Skin of body (tissue), 3 donors: ENCODE measurements at places on chromosomes 7 and 10. TPM values are rescaled to one million over a fixed set of nuclear protein-coding genes. Genes with fewer than 3 reads are reported as not detected.
A peak's percentile ranks its signal among the peaks of the same experiment; 100 is the strongest.

The AASS gene
- 33.1 TPM for total RNA-seq

The PKD1L1 gene
- 0.30 TPM for total RNA-seq

The ADAM22 gene
- 18.6 TPM for total RNA-seq

The CLDN12 gene
- 22.7 TPM for total RNA-seq

The OR9A2 gene
- 0.20 TPM for total RNA-seq

The TMEM139 gene
- total RNA-seq = 1.1 TPM

- no peak for DNase-seq
Observed at GRCh38 chr7:1354661-1355567, 104.4 kb downstream of the MICALL2 start.

GRCh38 chr7:152872061-152872744, 112.7 kb downstream of the ACTR3B start:
- no peak for DNase-seq

- no peak for DNase-seq
Observed at GRCh38 chr7:35905555-35905954, 104.7 kb downstream of the SEPTIN7 start.

DNA sequence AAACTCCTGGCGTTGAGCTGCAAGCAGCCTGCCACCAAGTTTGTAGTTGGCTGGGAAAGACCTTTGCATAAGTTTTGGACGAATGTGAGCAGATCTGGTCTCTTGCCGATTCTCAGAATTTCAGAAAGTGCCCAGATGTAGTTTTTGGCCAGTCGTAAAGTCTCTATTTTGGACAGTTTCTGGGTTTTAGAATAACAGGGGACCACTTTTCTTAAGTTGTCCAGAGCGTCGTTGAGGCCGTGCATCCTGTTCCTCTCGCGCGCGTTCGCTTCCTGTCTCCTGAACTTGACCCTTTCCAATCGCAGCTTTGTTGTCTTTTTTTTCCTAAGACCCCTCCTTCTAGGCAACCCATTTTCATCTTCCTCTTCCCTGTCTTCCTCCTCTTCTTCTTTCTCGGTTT, 1.8 kb downstream of the NEUROD6 start:
- no peak for DNase-seq

GRCh38 chr7:20776942-20777341, 9.7 kb downstream of the SP8 start:
- DNase-seq = no peak

GRCh38 chr7:108079276-108079647, 50.9 kb downstream of the LAMB4 start:
- DNase-seq = peak; percentile 87

GRCh38 chr10:113302062-113302461, 250.8 kb upstream of the HABP2 start:
- no peak for DNase-seq

DNA sequence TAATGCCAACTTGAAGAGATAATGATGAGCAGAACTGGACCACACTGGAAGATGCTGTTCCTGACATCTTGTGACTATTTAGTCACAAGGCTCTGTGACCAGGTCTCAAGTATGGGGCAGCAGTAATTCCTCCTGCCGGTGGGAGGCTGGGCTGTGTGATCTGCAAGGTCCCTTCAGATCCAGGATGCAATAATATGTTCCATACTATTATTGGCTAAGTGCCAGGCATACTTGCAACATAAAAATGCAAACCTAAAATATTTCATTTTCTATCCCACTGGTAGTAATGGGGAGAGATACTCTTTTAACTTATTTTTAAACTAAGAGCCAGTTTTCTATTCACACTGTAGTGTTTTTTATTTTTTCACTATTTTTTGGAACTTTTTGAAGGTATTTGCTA, 171.5 kb downstream of the CYP26A1 start:
- DNase-seq = no peak

GRCh38 chr10:5469353-5470061, 29.9 kb downstream of the CALML5 start:
- no peak for DNase-seq

DNA sequence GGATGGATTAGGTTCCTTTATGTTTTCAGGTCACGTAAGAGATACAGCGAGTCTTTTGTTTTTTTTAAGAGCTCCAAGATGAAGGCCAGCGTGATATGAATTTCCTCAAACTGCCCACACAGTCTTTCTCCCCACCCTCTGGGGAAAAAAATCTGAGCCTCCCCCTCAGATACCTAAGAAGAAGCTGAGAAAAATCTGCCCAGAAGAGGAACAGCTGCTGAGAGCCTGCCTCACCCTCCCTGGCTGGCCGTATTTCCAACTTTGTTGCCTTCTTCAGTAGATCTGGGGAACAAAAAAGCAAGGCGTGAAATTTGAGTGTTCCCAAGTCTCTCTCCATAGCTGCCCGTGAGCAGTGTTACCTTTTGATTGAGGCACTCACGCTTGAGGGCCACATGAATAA, 208.1 kb downstream of the KIAA1217 start:
- DNase-seq = no peak

GRCh38 chr10:90930070-90930837, 9.4 kb upstream of the ANKRD1 start:
- DNase-seq = peak; percentile 69

- DNase-seq = no peak
Observed at GRCh38 chr10:112059220-112059619, 124.3 kb downstream of the GPAM start.

- no peak for DNase-seq
Observed at GRCh38 chr10:105387971-105388370, 746.9 kb downstream of the SORCS3 start.

DNA sequence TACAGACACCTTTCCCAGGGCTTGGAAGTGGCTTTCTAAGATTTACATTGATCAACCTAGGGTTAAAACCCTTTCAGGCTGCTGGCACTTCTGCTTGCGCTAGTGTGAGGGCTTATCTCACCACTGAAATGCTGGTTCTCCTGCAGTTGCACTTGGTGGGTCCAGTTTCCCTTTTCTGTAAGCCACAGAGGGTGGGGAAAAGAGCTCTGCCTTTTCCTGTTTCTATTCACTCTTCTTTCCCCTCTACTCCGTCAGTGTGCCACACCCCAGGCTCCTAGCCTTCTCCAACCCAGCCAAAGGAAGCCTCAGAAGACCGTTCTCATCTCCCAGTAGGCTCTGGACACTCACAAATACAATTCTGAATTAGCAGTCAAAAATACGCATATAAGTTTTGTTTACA, 19.0 kb upstream of the CAPZA2 start:
- DNase-seq = no peak
